ENCODE measurements at places on chromosomes 11 and 22.

GRCh38 chr11:115784796-115785521, 280.7 kb upstream of the CADM1 start:
- no peak for DNase-seq

DNA sequence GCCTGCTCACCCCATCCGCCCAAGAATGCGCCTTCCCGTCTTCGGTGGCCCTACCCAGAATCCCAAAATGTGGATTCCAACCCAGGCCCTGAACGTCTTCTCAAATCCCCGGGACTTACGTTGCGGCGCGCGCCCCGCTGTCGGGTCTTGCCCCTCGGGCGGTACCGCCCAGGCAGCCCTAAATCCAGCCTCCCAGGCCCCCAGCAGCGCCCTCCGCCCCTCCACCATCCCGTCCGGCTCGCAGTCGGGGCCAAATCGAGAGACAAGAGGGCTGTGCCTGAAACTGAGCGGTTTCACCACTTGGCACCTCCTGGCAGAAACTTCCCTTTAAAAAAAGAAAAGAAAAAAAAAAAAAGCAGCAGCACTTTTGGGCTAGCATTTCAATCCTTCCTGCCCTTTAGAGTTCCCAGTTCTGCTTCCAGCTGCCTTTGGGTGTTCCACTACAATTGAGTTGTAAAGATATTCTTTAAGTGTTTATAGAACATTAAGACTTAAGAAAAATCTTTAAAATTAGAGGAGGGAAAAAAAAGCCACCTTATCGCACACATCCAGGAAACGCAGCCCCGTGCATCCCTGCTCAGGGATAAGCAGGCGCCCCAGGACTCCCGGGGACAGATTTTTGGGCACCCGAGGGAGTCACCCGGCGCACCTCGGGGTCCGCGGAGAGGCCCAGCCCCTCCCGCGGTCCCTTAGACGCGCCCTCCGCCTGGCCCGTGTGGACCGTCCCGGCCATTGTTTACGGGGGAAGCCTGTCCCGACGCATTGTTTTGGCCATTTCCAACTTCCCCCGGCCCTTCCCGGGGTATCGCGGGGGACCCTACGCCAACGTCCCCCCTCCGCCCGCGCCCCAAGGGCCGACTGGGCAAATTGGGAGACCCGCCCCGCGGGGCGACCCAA, 57.6 kb downstream of the KCNJ4 start:
- no peak for DNase-seq

- no peak for DNase-seq
These were observed 9.4 kb upstream of the EI24 start for GRCh38 chr11:125559888-125560287.

GRCh38 chr11:69027704-69028372, 14.8 kb upstream of the MRGPRF start:
- no peak for DNase-seq

- DNase-seq: no peak
These were observed 310.6 kb downstream of the TBC1D22A start for GRCh38 chr22:47073075-47073474.

DNA sequence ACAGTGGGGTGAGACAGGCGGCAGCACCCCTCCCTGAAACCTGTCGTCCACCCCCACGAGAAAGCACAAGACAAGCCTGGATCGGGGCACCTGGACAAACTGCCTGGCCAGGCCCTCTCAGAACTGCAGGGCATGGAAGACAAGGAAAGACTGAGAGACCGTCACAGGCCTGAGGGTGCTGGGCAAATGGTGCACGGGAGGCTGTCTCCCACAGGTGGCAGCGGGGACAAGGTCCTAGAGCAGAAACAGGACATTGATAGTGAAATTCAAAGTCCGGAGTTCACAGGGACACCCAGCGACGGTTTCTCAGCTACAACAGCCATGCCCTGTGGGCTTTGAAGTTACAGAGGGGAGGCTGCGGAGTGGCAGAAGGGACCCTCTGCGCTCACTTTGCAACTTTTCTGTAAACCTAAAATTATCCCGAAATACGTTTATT, 20.6 kb downstream of the DRD4 start:
- no peak for DNase-seq

DNA sequence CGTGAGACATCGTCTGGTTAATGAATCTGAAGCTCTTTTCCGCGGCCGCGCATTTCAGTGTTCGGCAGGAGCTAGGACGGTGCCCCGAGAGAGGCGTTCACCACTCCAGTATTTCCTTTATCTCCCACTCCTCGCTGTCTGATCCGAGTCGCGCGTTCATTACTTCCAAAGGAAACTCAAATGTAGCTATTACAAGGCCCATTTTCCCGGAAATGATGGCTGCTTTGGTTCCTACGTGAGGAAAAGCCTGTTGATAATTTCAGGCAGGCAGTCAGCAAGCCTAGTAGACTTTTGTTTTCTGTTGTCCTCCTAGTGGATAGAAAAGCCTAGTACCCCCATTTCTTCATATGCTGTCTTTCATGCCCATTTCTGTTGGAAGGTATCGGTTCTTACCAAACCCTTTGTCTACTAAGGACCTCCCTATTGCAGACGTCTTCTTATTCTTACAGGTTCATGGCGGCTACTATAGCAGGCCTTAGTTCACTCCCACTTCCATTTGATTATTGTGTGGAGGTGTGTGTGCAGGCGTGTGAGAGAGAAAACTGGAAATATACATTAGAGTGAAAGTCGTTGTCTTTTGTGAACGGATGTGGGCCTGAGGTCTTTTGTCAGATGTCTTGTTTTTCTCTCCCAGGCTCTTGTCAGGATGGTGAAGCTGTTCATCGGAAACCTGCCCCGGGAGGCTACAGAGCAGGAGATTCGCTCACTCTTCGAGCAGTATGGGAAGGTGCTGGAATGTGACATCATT, 737 bp downstream of the RBM4 start:
- DNase-seq: no peak

DNA sequence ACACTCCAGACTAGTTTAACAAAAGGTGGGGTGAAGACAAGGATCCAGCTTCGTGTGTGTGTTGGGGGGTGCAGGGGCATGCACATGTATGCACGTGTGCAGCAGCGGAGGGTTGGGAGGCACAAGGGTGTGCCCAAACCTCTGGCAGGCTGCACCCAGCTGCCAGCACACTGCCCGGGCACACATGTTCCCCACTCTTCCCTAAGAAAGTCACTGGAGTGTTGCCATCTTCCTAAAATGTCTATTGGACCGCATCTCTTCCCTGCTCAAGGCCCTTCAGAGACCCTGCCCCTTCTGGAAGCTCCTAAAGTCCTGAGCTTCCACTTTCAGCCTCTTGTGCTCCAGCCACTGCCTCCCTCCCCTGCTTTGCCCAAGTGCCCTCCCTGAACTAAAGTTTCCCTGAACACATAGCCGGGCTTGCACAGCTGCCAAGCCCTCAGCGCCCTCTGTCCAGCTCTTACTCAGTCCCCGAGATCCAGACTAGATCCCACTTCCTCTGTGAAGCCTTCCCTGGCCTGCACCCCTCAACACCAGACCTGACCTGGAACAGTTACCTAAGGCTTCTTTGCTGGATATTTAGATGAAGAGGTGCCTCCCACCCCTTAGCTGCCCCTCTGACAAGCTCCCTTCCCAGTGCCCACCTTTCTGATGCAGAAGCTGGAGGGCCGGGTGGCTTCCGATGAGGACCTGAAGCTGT, 6.0 kb downstream of the CFL1 start:
- DNase-seq: no peak

DNA sequence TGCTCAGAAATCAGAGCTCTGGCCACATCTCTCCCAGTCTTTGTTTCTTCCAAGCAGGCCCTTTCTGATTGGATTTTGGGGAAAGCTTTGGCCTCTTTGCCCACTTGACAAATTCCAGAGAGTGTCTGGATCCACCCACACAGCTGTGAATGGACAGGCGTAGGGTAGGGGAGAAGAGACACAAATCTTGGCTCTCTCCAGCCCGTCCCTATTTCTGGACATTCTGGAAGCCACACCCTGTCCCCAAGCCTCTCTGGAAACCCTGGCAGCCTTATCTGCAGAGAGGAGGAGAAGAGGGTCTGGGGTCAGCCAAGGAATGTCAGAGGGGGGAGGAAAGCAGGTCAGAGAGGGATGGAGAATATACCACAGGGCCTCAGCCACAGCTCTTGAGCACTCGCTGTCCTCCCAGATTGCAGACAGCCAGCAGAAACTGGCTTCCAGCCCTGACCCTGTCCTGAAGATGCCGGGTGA, 59.5 kb upstream of the WNT11 start:
- no peak for DNase-seq

DNA sequence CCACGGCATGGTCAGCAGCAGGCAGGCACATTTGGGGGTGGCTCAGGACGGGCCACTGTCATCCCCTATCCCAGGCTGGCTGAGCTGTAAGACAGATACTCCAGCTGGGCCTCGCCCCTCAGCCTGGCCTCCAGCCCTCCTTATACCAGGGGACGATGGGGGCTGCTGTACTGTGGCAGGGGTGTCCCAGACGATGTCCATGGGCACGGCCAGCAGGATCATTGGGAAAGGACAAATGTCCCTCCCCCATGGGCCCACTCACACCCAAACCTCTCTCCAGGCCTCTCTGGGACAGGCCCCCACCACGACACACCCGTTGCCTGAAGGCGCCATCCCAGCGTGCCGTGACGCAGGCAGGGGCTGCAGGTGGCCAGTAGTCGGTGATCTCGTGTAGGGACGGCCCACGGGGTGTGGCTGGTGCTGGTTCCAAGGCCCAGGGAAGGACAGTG, 1.5 kb upstream of the IL17REL start:
- no peak for DNase-seq

- no peak for DNase-seq
These were observed 32.4 kb upstream of the MYH9 start for GRCh38 chr22:36419912-36420882.

GRCh38 chr11:84142411-84142810, 856.2 kb upstream of the CCDC90B start:
- DNase-seq: no peak

- no peak for DNase-seq
These were observed 2.8 kb downstream of the PISD start for GRCh38 chr22:31659246-31659645.

DNA sequence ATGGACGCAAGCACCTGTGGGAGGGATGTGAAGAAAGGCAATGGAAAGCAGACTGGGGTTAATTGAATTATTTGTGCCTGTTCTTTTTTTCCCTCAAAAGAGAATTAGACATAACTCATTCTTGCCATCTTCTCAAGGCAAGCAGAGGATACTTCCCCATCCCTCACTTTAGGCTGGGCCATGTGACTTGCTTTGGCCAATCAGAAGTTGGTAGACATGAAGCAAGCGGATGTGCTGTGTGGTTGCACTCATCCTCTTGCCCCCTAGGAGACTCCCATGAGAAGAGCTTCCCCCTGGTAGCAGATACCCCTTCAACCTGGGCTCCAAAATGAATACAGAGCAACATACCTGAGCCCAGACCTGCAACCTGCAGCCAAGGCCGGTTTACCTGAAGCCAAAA, 124.4 kb upstream of the ZC3H12C start:
- no peak for DNase-seq

DNA sequence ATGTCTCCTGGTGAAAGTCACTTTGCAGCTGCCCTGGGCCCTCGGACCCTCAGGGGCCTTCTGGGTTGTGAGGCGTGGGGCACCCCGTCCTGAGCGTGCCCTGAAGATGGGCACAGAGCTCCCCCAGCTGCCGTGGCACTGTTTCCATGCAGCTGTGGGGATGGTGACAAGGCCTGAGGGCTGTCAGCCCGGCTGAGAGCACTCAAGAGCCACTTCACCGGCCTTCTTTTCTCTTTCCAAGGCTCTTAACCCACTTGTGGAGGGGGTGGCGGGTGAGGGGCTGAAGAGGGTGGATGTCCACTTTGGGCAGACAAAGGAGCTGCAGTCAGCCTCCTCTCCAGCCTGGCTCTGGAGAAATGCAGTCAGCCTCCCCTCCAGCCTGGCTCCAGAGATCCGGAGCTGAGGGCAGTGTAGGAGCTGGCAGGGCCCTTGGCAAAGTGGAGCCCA, 239.5 kb downstream of the ST3GAL4 start:
- no peak for DNase-seq

GRCh38 chr22:49352361-49353169, 475.1 kb downstream of the BRD1 start:
- DNase-seq: no peak

GRCh38 chr11:61553373-61554171, 27.3 kb downstream of the SYT7 start:
- no peak for DNase-seq

- no peak for DNase-seq
These were observed 137.8 kb downstream of the C11orf58 start for GRCh38 chr11:16876053-16876752.

DNA sequence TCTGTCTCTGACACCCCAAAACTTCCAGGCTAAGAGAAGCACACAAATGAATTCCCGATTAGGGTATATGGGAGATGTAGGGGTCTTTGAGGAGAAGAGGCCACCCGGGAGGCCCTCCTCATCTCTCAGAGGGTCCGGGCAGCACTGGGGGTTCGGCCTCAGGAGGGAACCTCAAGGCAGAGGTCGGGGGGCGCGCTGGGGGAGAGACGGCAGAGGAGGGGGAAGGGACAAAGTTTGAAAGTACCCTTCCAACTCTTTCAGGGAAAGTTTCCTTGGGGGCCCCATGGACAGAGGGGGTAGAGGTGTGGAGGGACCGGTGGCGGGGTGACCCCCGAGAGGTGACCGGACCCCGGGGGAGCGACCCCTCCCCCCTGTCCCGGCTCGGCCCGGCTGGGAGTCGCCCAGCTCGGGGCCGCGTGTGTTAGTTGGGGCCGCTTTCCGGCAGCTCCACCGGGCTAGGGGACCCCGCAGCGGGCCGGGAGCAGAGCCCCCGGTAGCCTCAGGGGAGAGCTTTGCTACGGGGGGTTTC, 3.3 kb upstream of the GCAT start:
- peak; percentile 69 for DNase-seq

GRCh38 chr11:115421352-115421991, 82.7 kb downstream of the CADM1 start:
- no peak for DNase-seq

GRCh38 chr11:94400839-94401772, at the start of gene GPR83:
TSS of gene GPR83 (minus strand) at chr11:94401419. CDS start at chr11:94401247, 172 bp downstream.
- DNase-seq: no peak

DNA sequence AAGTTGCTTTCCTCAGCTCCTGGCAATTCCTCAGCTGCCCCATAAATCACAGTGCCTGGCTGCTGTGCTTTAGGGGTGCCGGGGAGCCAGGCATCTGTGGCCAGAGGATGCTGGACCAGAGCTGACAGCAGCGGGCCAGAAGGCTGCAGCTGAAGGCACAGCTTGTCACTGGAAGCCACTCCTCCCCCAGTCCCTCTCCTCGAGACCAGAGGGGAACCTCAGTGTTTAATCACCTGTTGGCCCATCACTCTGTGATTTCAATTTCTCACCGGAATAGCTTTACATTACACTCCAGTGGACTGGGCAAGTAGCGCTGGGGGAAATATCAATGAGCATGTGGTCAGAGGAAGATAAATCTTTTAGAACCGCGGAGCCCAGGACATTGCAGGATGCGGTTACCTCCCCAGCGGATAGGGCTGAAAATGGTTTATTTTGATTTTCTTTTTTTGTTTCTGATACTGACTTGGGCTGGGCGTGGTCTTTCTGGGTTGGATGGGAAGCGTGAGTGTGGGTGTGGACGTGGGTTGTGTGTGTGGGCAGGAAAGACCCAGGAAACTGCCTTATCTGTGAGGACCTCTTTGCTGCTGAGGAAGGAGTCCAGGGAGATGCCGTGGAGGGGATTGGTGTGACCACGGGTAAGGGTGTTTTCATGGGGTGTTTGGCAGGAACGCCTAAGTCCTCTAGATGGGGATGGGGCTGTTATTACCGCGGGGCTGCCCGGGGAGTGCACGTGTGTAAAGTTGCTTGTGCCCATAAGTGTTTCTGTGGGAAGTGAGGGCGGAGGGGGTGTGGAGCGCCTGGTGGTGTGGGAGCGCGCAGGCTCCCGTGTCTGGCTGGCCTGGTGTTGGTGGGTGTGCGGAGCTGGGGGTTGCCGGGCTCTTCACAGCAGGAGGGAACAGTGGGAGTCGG, 4.0 kb downstream of the DAGLA start:
- DNase-seq: no peak
